ENCODE measurements at places on chromosomes 7 and 10.

- DNase-seq, result no peak
Observed at GRCh38 chr7:117143066-117143465, 179.8 kb downstream of the WNT2 start.

DNA sequence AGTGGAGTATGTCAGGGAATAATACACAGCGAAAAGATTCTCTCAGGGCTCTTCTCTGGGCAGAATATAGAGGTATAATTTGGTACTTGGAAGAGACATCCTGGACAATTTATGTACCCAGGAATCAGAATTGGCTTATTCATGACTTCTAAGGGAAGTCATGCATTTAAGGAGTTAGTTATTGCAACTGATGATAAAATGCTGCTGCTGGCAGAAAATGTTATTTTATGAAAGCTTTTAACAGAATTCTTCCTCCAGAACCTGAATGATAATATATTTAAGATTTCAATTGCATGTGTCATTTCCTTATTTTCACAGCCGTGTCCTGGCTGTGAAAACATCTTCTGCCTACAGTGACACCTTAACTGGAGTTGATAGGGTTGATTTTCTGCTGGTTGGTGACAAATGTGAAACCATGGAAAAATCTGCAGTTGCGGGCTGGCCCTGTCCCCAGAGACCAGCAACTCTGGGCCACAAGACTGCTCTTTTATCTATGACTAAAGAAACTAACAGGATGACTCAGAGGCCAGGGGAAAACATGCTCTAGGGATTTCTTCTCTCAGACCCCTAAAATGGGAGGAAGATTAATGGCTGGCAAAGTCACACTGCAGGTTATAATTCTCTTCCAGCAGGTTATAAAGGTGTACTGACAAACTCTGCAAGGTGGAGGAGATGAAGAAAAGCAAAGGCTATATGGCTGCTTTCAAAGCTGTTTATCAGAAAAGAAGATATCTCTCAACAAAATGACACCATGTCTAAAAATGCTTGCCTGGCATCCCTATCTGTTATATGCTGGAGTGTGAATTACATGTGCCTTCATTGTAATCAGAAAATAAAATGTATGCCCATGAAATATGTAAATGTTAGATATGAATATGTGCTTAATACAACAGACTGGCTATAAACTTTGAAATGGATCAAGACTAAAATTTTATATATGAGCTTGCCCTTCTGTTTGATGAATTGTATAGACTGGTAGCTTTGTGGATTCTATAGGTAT is 12.1 kb upstream of the TRUB1 start:
- no peak for DNase-seq

GRCh38 chr7:133819695-133820094 is 307.4 kb upstream of the LRGUK start:
- no peak for DNase-seq

DNA sequence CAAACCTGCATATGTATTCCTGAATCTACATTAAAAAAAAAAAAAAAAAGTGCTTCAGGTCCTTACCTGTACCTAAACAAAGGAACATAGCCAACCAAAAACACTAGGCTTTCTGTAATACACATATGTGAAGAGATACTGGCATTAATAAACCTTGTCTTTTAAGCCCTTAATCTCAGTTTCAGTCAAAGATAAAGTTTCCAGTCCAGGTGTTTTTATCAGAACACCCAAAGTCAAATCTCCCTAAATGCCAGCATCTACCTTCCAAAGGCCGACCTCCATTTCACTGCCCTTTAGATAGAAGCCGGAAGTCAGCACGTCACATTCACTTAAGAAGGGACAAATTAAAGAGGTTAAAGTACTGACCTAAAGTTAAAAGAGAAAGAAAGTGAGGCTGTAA is 79.8 kb upstream of the NEBL start:
- no peak for DNase-seq

DNA sequence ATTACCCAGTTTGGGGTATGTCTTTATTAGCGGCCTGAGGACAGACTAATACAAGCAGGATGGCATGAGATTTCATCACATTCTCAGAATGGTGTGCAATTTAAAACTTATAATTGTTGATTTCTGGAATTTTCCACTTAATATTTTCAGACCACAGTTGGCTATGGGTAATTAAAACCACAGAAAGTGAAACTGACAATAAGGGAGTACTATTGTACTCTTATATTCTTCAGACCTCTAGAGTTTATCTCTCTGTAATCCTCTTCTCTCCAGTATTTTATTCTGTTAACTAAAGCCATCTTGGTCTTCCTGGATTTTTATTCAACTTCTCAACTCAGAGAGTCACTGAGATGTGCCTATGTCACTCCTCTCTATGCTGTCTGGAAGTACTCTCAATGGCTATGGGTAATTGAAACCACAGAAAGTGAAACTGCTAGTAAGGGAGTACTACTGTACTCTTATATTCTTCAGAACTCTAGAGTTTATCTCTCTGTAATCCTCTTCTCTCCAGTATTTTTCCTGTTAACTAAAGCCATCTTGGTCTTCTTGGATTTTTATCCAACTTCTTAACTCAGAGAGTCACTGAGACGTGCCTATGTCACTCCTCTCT is 118.3 kb downstream of the PPP1R17 start:
- DNase-seq, result no peak

DNA sequence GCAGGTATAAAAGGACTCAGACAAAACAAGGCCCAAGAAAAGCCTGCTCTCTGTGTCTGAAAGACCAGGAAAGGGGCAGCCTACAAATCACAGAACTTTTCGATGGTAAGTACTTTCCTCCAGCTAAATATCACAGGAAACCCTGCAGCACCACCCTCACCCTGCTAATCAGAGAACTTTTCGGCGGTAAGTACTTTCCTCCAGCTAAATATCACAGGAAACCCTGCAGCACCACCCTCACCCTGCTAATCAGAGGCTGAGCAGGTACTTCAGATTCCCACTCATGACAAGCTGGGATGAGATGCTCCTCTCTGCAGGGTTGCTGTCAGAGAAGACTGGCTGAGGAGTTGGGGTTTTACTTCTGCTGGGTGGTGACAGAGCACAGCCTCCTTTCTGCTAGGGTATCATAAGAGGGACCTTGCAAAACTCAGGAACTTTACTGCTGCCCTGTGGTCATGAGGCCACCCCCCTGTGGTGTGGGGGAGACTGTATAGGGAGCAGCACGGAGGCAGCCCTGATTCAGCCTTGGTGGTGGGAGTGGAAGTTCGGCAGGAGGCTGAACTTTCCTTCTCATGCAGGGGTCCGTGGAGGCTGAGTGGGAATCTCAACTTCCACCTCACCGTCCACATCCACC is 7.2 kb downstream of the WDR37 start:
- DNase-seq, result peak; percentile 45

GRCh38 chr7:156324201-156324600 is 316.4 kb upstream of the RNF32 start:
- no peak for DNase-seq

DNA sequence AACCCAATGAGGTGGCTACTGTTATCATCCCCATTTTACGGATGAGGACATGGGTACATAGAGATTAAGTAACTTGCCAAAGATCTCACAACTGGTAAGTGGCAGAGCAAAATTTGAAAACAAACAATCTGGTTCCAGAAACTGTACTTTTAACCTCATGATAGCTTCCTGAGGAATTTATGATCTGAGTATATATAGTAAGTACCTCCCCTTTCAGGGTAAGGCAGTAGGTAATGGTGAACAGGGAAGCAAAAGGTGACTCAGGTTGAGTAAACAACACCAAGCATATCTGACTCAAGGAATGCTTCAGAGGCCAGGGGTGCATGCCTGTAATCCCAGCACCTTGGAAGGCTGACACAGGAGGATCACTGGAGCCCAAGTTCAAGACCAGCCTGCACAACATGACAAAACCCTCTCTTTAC is 21.1 kb downstream of the KLLN start:
- DNase-seq, result no peak

DNA sequence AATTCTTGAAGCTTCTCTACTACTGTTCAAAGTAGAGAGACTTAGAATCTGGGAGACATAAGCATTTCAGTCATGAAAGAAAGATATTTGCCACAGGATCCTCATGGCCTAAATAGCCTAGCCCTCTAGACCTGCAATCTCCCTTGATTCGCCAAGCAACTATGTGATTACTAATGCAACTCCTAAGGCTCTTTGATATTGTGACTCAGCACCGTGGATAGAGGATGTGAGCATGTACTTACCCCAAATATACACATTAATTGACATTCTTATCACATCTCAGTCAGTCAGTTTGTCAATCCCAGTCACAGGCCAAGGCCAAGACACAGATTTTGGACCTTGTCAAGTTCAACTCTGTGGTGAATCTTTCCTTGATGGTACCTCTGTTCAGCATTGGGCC is 42.6 kb downstream of the GPR37 start:
- no peak for DNase-seq

GRCh38 chr10:72105710-72106109 is 17.4 kb upstream of the SPOCK2 start:
- DNase-seq, result no peak

DNA sequence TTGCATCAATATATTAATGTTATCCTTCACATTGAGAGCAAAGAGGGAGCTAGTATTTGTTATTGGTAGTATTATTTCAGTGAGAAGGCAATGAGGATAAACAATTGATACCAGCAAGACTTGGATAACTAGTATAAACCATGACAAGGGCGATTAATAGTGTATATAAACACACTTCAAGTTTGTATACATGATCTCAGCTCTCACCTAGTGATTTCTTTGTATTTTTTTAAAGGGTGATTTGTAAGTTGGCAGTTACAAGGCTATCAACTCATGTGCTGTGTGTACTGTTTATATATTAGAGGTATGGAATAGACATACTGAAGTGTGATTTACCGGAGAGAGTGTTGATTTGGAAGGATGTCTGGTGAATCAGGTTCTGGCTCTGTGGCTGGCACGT is 88.0 kb downstream of the SNX10 start:
- no peak for DNase-seq

DNA sequence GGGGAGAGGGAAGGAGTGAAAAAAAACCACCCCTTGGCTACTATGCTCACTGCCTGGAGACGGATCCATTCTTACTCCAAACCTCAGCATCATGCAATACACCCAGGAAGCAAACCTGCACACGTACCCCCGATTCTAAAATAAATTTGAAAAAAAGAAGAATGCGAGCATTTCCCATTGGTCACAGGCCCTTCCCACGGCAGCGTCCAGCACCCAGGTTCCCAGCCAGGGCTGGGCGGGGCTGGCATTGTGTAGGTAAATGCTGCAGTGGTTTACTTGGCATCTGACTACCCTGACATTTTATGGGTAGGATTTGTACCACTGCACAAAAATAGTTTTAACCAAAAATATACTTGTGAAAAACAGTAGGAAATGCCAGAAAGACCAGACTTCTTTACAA is 418.9 kb downstream of the DNAJB6 start:
- DNase-seq, result no peak

- DNase-seq, result no peak
Observed at GRCh38 chr10:110985497-110986275, 66.3 kb downstream of the SHOC2 start.

DNA sequence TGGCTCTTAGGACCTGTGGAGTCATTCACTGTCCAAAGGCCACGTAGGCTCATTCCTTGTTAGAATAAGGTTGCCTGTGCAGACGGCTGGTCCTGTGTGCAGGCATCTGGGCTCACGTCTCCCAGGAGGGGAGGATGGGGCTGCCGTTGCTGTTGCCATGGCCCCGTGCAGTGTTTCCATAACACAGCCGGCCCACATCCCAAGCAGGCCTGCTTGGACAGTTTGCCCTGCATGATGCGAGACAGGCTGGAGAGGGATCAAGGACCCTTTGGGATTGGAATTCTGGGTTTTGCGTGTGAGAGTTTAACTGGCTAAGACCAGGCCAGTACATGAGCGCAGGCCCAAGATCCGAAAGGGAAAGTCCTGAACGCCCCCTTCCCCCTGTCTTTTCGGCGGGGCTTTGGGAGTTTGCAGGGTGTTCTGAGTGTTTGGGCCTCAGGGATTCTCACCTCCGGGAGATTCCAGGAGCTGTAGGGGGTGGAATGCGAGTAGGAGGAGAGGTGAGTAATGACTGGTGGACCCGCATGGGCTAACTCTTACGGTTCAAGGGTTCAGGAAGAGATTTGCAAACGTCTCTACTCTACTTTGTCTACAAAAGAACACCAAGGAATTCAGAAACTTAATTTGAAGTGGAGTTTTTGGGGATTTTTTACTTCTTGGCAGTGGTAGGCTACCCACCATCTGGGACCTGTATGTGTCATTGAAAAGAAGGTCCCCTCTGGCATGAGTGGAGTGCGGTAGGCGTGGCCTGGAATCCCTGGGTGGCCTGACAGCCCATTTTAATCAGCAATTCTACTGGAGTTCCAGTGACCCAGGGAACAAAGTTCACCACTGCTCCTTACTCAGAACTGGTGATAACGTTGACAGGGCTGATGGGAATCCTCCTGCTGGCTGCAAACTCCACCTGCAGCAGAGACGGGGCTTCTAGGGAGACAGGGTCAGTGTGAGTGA is 125.4 kb downstream of the ITIH5 start:
- no peak for DNase-seq

GRCh38 chr10:62860946-62861345 is 44.8 kb upstream of the EGR2 start:
- DNase-seq, result no peak

GRCh38 chr7:152601305-152601798 is 74.6 kb downstream of the XRCC2 start:
- DNase-seq, result no peak

GRCh38 chr10:116088985-116089384 is 184.0 kb downstream of the GFRA1 start:
- no peak for DNase-seq

GRCh38 chr10:112915590-112916572 is 34.2 kb upstream of the TCF7L2 start:
- no peak for DNase-seq

DNA sequence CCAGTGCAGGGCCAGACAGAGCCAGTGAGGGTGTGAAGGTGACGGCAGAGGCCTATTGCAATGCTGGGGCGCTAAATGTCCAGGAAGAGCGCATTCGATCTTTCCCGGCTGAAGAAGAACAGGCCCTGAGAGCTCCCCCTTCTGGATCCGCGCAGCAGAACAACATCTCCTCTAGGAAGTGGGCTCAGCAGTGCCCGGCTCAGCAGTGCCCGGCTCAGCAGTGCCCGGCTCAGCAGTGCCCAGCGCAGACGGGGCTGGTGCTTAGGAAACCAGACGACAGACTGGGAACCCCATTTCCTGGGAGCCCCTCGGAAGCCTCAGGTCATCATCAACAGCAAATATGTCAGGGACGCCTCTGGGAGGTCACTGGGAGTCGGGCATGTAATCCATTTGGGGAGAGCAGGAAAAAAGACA is 4.7 kb upstream of the NOS3 start:
- DNase-seq, result peak; percentile 49

DNA sequence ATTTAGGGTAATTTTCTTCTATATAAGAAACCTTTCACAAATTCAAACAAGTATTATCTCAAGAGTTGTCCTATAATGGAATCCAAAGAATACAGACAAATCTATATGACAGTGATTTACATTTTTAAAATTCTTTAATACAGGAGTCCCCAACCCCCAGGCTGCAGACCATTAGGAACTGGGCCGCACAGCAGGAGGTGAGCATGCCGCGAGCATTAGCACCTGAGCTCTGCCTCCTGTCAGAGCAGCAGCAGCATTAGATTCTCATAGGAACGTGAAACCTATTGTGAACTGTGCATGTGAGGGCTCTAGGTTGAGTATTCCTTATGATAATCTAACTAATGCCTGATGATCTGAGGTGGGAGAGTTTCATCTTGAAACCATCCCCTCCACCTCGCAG is 37.7 kb downstream of the SNX13 start:
- DNase-seq, result no peak

- no peak for DNase-seq
Observed at GRCh38 chr7:146788008-146788407, 671.4 kb downstream of the CNTNAP2 start.

All from naive thymus-derived CD4-positive, alpha-beta T cell (primary cell).